ENCODE measurements at places on chromosomes 5 and 9. TPM values are rescaled to one million over a fixed set of nuclear protein-coding genes. Genes with fewer than 3 reads are reported as not detected.

GRCh38 chr5:178455480-178455835 lies 134.7 kb downstream of the COL23A1 start:
- no peak for ATAC-seq

DNA sequence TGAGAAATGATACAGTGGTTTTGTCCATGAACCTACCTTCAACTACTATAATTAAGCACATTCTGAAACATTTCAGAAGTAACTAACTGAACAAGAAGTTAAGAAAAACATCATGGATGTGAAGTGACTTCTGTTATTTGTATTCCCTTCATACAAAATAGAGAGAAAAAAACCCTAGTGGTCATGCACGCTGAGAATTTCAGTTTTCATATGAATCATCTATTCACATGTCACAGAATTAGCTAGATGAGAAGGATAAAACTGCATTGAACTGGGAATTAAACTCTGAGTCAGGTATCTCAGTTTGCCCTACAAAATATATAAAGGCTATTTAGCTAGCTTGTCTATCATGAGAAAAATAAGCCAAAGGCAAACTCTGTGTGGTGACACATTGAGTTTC lies 451.8 kb upstream of the FTMT start:
- ATAC-seq = no peak

DNA sequence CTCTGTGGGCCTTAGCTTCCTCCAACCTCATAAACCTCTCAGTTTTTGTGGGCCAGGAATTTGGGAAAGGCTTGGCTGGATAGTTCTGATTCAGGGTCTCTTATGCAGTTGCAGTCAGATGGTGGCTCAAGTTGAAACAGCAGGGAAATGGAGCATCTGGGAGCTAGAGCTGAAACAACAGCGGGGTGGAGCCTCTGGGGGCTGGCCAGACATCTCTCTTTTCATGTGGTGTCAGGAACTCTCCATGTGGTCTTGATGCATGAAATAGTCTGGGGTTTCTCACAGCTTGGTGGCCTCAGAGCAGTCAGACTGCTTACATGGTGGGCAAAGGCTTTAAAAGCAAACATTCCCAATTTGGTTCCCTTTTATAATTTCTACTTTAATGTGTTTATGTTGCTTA lies 13.5 kb downstream of the ZNF346 start:
- no peak for ATAC-seq

DNA sequence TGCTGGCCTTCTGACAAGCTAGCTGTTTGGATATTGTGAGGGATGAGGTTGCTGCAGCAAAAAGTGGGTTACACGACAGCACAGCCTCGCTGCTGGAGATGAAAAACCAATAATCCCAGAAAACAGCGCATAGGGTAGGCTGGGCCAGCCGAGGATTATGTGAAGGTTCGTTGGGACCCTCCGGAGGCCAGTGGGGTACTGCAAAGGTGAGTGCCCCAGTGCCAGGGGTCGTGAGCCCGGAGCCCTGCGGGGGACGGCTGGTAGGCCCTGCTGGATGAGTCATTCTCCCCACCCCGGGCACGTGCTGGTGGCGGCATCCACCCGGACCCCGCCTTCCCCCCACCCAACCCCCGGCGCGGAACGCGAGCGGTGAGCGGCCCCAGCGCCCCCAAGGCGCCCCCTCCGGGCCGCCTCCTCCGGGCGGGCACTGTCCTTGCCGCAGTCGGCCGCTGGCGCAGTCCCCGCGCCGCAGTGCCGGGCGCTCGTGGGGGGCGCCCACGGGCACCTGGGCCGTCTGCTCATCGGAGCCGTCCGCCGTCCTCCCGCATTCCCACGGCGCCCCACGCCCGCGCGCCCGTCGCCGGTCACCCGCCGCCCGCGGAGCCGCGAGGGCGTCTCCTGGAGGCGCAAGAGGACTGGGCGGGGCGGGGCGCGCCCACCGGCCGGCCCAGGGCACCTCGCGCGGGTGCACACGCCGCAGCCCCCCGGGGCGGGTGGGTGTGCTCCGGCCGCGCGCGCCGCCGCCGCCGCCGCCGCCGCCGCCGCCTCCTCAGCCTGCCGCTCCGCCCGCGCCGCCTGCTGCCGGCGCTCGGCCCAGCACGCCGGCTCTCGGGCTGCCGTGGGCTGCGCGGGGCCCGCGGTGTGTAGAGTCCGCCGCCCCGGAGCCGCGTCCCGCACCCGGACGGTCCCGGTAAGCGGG lies at the start of gene PHF24:
Gene PHF24, plus strand, starts transcription at position 794 of the 919 bp plus-strand sequence. CDS start 13,014 bp downstream, outside the sequence.
- ATAC-seq = peak; percentile 63

DNA sequence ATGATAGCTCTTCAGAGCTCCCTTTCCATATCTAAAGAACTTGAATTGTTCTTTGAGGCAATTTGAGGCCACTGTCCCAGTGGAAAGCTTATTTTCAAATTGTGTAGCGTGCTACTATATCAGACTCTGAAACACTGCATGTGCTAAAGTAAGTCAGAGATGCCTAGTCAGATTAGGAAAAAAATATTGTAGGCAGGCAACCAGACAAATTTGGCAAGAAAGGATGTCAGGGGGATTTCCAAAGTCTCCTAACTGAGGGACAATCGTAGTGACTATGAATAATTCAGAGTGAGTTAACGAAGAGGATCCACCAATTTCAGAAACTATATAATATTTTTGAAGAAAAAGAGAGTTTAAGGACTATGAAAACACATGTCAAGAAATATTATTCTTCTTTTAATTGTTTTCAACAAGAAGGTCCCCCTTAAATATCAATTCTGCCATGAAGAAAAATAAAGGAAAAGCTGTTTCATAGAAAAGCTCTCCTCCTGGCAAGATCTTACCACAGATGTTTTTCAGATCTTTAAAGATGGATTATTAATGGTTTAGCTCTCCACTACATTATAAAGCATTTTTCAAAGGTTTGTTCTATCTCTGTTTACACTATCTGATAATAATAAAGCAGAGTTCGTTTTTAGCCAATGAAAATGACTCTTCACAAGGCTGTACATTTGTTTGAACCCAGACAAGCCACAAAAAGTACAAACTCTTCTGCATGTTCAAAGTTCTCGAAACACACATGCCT lies 273.5 kb upstream of the PTGER4 start:
- ATAC-seq = no peak

DNA sequence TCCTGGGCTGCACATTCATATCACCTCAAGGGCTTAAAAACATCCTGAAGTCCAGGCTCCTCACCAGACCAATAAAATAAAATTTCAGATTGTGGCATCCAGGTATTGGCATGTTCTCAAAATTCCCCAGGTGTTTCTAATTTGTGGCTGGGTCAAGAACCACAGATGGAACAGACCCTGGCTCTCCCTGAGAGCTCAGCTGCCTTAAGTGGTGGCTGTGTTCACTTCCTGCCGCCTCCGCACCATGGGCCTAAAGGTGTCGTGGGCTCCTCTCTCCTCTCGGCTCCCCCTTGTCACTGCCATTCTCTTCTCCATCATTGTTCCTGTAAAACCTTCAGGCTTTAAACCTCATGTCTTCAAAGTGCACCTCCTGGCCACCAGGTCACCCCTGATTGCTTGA lies 17.8 kb upstream of the CCNJL start:
- no peak for ATAC-seq

DNA sequence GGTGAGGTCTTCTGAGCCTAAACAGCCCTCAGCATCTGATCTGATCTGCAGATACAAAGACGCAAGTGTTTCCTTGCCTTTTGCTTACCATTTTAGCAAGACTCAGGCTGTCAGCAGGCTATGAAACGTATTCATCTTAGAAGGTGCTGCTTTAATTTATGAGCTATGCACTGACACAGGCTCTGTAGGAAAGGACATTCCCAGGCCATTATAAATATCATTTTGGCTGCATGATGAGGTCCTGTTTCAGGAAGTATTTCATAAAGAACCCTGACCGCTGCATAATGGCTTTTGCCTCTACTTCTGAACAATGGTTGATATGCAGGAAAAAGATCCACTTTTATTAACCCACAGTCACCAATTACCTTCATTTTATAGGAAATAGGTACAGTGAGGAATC lies 98.4 kb upstream of the CAST start:
- ATAC-seq = no peak

DNA sequence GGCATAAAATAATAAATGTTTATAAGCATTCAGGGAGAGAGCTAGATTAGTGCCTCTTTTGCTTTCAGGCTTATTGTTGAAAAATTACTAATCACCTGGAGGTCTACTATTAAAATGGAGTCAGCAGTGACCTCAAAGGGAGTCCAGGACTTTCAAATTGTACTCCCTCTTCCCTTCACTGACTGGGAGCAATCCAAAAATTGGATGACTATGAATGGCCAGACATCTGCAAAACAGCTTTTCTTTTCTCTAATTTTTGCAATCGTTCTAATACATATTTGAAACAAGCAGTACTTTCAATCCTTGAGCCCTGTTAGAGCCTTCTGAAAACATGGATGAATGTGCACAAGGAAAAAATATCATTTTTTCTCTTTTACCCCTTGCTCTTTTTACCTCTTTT lies 461.8 kb downstream of the TMEM232 start:
- ATAC-seq = no peak

DNA sequence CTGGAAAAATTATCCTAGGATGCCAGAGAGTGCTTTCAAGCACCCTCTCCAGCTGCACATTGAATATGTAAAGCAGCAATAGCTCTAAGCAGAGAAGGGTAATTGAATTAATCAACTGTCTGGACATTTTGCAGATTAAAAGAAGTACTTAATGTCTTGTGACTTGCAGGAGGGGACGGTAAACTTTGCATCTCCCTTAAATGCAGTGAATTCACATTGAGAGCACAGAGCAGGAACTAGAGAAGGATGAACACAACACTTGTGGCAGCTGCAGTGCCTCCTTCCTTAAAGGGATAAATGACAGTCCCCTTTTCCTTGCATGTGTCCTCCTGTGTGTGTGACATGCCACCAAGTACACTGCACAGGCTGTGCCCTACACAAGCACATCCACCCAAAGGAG lies 7.4 kb upstream of the CDK5RAP2 start:
- no peak for ATAC-seq

DNA sequence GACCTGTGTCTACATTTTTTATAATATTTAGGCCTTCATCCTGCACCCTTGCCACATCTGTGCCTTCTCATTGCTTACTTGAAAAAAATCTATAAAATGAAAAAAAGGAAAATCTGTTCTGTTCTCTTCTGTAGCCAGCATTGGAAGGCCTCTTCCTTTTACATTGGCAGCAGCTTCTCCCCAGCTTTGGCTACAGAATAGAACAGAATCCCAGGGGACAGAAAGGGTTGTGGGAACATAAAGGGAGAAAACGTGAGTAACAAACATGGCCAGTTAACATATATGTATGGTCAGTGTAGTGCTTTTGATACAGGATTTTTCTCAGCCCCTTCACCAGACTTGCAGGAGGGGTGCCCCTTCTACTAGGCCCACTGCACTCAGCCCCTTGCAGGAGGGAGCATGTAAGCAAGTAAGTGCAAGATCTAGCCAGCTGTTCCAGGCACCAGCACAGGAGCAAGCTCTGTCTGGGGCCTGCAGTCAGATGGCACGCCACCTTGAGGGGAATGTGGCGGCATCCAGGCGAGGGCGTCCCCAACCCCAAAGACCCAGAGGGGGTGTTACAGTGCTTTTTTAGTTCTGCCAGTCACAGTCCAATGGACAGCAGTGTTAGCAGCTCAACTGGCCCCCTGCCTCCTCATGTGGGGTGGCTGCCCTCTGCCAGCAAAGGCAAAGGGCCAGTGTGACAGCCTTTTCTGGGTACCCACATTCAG lies 330.5 kb upstream of the ZNF462 start:
- ATAC-seq = no peak

DNA sequence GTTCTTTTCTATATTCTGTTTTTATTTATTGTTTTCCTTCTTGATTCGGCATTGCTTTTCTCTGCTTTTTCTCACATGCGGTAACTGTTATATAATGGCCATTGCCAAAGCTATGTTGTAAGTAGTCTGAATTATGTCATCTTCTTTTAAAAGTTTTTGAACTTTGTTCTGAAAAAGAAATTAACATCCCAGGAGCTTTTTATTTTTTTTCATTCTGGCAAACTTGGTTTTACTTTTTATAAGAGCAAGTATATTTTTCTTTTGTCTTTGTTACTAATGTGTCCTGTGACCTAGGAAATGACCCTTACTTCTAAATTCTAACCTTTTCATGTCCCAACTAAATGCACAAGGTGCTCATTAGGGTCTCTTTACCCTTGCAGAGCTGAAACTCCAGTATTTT lies 26.7 kb upstream of the IZUMO3 start:
- no peak for ATAC-seq

DNA sequence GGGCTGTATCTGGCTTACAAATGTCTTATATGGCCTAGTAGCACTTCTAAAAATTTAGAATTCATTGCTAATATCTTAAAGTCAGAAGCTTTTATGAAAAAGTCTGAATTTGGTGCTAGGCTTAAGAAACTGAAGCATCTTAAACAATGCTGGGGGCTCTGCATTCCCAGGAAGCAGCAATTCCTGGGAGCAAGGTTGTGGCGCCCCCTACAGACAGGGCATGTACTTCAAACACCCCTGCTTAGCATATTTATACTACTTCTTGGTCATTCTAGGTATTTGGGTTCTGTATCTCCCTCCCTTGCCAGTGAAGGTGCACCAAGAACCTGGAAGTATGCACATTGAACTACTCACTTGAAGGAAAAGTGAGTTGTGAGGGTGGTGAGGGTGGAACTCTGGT lies 64.6 kb upstream of the GRIA1 start:
- ATAC-seq = no peak

DNA sequence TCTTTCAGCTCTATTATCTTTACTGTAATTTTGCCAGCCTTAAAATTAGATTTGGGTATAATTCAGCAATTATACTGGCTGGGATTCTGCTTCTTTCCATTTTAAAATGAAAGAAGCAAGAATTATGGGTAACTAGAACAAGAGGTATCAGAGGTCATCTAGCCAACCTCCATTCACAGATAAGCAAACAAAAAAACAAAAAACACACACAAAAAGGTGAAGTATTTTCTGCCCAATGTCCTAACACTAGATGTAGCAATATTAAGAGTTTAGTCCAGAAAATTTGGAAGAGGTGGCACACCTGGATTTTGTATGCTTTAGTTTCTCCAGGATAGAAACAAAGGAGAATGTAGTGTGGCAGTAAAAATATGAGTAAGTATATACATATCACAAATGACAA lies 68.1 kb upstream of the ANXA1 start:
- ATAC-seq = no peak

Gene NDST1
- total RNA-seq = 112 TPM

Gene ANKRD34B
- total RNA-seq = not detected

Gene BNIP1
- total RNA-seq = 12.9 TPM

Gene SIT1
- 0.44 TPM for total RNA-seq
